CD4-positive, alpha-beta T cell treated with Interleukin-17A for 1 hour (primary cell): ENCODE measurements at places on chromosomes 2 and 18.

DNA sequence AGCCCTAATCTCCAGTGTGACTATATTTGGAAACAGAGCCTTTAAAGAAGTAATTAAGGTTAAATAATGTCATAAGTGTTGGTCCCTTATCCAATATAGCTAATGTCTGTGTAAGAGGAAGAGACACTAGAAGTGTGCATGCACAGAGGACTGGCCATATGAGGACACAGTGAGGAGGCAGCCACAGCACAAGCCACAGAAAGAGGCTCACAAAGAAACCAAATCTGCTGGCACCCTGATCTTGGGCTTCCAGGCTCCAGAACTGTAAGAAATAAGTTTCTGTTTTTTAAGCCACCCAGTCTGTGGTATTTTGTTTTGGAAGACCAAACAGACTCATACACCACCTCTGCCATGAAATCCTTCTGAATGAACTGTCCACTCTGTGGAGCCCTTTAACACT, 186.4 kb upstream of the SLC39A10 start:
- DNase-seq = no peak

DNA sequence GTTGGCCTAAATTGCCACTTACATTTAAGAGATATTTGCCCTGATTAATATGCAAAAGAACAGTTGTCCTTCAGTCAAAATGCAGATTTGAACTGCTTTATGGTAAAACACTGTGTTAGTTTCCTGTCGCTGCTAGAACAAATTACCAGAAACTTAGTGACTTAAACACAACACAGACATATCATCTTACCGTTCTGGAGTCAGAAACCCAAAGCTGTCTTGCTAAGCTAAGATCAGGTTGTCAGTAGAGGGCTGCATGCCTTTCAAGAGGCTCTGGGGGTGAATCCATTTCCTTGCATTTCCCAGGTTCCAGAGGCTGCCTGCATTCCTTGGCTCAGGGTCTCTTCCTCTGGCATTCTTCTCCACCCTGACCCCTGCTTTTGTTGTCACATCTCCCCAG, 149.5 kb downstream of the FAM161A start:
- no peak for DNase-seq

DNA sequence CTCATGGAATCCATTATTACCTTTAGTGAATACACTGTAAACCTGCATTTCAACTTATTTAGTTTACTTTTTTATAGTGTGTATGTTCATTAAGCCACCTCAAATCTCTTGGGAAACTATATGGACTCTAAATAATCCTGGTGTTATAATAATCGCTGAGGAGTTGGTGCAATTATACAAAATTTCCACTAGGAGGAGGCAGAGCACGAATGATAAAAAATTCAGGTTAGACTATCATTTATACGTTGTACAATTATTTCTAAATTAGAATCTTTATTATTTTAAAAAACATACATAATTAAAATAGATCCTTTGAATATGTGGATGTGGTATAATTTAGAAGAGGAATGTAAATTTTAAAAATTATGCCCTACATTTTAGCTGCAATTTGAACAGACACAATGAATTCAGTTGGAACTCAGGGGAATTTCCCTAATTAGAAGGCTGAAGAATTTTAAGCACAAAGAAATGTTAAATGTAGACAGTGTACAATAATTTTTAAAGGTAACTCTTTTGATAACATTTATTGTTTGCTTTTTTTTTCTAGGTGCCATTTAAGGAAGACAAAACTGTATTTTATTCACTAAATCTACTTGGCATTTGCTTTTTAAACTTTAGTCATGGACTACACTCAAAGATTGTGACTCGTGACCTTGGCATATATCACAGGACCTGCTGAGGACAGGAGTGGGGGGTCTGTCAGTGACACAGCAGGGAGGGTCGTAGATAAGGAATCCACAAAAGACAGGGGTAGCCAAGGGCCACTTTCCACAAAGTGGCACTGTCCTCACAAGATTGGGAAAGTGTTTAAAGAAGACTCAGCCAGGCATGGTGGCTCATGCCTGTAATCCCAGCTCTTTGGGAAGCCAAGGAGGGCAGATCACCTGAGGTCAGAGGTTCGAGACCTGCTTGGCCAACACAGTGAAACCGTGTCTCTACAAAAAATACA, 45.5 kb downstream of the RAB12 start:
- DNase-seq = peak; percentile 37

GRCh38 chr2:132680544-132680943, 10.5 kb upstream of the LYPD1 start:
- no peak for DNase-seq

DNA sequence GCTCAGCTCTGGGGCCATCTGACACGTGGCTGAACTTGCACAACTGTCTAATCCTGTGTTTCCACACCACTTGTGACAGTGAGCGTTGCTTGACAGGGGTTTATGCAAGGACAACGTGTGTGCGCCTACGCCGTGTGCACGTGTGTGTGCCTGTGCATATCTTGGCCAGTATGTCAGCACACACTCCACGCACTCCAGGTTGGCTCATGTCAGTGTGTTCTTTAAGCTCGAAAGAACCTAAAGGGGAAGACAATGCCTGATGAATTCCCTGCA, 85.6 kb upstream of the SALL3 start:
- DNase-seq = no peak

DNA sequence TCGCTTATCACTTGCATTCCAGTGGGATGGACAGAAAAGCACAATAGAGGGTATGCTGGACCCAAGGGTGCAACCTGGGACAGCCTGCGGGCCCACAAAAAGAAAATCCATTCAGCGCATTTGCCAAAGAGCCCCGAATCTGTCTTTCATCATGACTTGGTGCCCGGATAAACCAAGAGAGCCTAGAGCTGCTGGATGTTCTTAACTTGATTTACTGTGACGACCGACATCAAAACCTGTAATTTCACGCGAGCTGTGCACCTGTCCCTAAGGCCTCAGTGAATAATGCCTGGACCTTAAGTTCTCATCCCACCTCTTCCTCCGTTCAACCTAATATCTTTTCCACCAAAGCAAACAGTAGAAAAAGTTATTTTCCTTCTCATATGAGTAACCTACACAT, 115.5 kb upstream of the ACKR3 start:
- DNase-seq = no peak
